Endothelial cell of umbilical vein (primary cell): ENCODE measurements at places on chromosomes 5 and 9. TPM values are rescaled to one million over a fixed set of nuclear protein-coding genes. Genes with fewer than 3 reads are reported as not detected.
A peak's percentile ranks its signal among the peaks of the same experiment; 100 is the strongest.

GRCh38 chr5:140106101-140106500 lies 7.8 kb upstream of the PURA start:
- peaks cover 67% of the 10 kb centered on the region for H3K27me3 ChIP-seq
- no peaks in the 10 kb centered on the region for H3K36me3 ChIP-seq
- DNase-seq = no peak
- no peak overlapping the region for H3K27ac ChIP-seq
- no peak overlapping the region for H3K4me3 ChIP-seq

GRCh38 chr5:16726538-16726946 lies 109.7 kb upstream of the RETREG1 start:
- H3K27ac ChIP-seq = peak overlapping the region; percentile 64
- H3K36me3 ChIP-seq = peaks cover 5% of the 10 kb centered on the region
- H3K4me1 ChIP-seq = peaks cover 37% of the 10 kb centered on the region
- peak overlapping the region; percentile 6 for H3K4me3 ChIP-seq
- DNase-seq = peak; percentile 93

DNA sequence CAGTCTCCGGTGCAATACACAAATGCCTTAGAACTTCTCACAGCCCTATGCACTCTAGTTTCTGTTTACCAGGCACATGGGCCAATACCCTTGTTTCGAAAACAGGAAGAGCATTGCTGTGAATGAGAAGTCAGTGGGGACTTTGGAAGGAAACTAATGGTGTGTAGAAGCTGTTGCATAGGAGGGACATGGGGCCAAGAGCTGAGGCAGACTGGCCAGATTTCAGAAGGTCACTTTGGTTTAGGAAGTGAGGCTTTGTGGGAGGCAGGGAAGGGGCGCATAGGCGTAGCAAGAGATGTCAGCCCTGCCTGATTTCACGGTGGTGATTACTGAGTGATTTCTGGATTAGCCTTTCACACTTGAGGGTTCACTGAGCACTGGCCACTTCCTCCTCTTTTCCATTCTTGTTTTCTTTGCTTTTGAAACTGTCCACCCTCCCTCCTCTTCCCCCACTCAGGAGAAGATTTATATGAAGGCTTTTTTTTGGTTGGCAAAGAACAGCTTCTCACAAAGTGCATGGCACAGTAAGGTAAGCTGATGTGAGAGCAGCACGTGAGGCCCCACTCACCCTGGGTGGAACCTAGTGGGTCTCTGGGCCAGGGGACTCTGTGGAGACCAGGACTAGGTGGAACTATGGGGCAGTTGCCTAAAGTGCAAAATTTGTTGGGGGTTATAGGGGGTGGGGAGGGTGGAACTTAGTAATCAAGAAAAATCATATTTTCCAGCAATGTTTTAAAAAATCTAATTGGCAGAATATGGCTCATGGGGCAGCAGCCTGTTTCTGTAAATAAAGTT lies 6.1 kb upstream of the TMEM252 start:
- H3K4me3 ChIP-seq = no peak overlapping the region
- no peak overlapping the region for H3K27ac ChIP-seq
- no peaks in the 10 kb centered on the region for H3K36me3 ChIP-seq
- no peak for DNase-seq

DNA sequence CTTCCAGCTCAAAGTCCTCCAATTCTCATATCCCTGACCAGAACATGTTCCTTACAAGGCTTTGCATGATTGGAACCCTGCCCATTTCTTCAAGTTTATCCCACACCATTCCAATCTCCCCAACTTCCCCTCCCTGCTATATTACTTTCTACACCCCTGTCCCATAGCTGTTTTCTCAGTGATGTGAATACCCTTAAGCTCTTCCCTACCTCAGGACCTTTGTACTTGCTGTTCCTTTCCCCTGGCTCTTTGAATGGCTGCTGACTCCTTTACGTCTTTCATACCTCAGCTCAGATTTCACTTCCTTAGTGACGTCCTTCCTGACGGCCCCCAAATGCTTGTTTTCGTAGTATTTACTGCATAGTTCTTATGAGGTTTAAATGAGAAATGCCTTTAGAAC lies 166.2 kb upstream of the ZNF462 start:
- no peak overlapping the region for H3K4me3 ChIP-seq
- H3K27me3 ChIP-seq = no peaks in the 10 kb centered on the region
- H3K4me1 ChIP-seq = no peaks in the 10 kb centered on the region
- H3K36me3 ChIP-seq = no peaks in the 10 kb centered on the region
- DNase-seq = no peak
- H3K27ac ChIP-seq = no peak overlapping the region

DNA sequence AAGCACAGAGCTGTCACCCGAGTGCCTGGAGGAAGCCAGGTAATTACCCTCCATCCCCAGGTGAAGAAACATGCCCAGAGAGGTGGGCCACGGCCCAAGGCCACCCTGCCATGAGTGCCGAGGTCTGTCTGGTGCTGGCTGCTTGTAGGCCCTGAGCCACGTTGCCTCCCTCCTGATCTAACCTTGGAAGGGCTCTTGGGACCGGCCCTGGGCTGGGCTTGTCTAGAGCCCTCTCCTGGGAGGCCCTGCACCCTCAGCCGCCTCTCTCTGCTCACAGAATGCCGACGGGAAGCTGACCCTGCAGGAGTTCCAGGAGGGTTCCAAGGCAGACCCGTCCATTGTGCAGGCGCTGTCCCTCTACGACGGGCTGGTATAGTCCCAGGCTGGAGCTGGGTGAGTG lies 39.4 kb upstream of the HMCN2 start:
- no peak overlapping the region for H3K27ac ChIP-seq
- no peak for DNase-seq
- H3K27me3 ChIP-seq = no peaks in the 10 kb centered on the region
- H3K36me3 ChIP-seq = peaks cover 8% of the 10 kb centered on the region
- no peaks in the 10 kb centered on the region for H3K4me1 ChIP-seq
- H3K4me3 ChIP-seq = no peak overlapping the region

DNA sequence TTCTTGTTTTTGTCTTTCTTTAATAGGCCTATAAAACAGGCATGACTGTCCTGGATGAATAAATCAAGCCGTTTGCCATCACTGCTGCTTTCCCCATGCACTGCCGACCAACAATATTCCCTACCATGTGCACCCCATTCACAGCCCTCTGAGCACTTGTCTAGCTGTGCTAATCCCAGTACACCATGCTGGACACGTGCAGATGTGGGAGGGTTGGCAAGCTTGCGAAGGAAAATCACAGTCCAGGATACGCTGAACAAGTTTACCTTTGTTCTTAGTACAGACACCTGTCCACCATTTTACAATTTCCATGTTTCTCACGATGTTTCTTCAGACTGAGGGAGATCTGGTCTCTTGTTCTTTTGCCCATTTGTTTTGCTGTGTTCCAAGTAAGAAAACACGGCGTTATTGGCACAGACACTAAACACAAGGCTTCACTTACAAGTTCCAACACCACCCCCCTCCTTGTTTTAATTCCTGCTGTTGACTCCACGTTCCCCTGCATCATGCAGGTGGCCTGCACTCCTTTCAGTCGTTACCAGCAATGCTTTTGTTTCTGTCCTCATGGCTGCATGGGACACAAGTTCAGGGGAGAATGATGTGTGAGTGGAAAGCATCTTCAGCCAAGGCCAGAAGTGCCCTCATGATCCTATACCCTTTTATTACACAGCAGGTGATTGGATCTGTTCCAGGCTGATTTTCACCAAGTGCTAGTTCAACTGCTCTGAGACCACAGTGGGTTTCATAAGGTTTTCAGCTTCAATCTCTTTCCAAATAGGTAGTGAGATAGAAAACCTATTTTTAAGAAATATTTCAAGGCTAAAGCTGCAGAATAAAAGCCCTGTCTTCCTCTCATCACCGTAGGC lies 608.9 kb downstream of the IRX1 start:
- no peaks in the 10 kb centered on the region for H3K36me3 ChIP-seq
- no peaks in the 10 kb centered on the region for H3K27me3 ChIP-seq
- H3K4me1 ChIP-seq = no peaks in the 10 kb centered on the region
- DNase-seq = no peak

- no peak overlapping the region for H3K27ac ChIP-seq
- H3K4me3 ChIP-seq = no peak overlapping the region
- DNase-seq = no peak
- no peaks in the 10 kb centered on the region for H3K4me1 ChIP-seq
- H3K36me3 ChIP-seq = no peaks in the 10 kb centered on the region
These were observed 25.7 kb downstream of the CETN3 start for GRCh38 chr5:90383903-90384302.

DNA sequence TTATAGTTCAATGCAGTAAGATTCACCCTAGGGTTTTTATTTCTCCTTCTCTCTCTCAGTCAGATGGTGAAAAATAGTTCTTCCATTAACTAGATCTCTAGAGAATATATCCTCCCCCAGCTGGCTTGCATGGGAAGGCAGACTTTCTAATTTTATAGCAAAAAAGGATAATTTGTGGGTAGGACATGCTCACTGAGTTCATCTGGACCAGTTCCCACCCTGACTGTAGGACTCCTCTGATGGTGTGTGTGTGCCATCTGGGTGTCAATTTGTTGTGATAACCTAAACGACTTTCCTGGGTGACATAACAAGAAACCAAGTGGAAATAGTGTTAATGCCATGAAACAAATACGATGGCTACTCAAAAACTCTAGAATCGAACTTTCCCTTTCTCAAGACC lies 44.9 kb downstream of the APBA1 start:
- no peaks in the 10 kb centered on the region for H3K4me1 ChIP-seq
- H3K4me3 ChIP-seq = no peak overlapping the region
- no peak overlapping the region for H3K27ac ChIP-seq
- H3K36me3 ChIP-seq = no peaks in the 10 kb centered on the region
- H3K27me3 ChIP-seq = no peaks in the 10 kb centered on the region

DNA sequence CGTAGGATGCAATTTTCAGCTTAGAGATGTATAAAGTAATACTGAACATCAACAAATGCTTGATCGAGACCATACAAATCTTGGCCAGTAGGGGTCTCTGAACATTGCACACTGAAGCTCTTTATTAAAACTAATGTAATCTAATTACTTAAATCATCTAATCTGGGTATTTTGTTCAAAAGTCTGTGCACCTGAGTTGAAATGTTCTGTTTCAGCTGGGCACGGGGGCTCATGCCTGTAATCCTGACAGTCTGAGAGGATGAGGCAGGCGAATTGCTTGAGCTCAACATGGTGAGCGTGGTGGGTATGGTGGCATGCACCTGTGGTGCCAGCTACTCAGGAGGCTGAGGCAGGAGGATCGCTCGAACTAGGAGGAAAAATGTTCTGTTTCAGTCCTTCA lies 41.0 kb downstream of the ESM1 start:
- H3K27me3 ChIP-seq = no peaks in the 10 kb centered on the region
- no peak overlapping the region for H3K4me3 ChIP-seq
- H3K4me1 ChIP-seq = peaks cover 10% of the 10 kb centered on the region
- H3K27ac ChIP-seq = no peak overlapping the region
- no peaks in the 10 kb centered on the region for H3K36me3 ChIP-seq

- peaks cover 21% of the 10 kb centered on the region for H3K4me1 ChIP-seq
- H3K4me3 ChIP-seq = no peak overlapping the region
- H3K27me3 ChIP-seq = no peaks in the 10 kb centered on the region
These were observed 6.1 kb downstream of the ST6GALNAC4 start for GRCh38 chr9:127910613-127911205.

- no peaks in the 10 kb centered on the region for H3K36me3 ChIP-seq
- no peak for DNase-seq
These were observed 960 bp downstream of the PCDHGC5 start for GRCh38 chr5:141489841-141490240.

- no peak overlapping the region for H3K27ac ChIP-seq
- H3K27me3 ChIP-seq = no peaks in the 10 kb centered on the region
- peak; percentile 26 for DNase-seq
- peaks cover 13% of the 10 kb centered on the region for H3K4me1 ChIP-seq
- no peak overlapping the region for H3K4me3 ChIP-seq
These were observed 142.8 kb downstream of the ENC1 start for GRCh38 chr5:74497706-74498105.

DNA sequence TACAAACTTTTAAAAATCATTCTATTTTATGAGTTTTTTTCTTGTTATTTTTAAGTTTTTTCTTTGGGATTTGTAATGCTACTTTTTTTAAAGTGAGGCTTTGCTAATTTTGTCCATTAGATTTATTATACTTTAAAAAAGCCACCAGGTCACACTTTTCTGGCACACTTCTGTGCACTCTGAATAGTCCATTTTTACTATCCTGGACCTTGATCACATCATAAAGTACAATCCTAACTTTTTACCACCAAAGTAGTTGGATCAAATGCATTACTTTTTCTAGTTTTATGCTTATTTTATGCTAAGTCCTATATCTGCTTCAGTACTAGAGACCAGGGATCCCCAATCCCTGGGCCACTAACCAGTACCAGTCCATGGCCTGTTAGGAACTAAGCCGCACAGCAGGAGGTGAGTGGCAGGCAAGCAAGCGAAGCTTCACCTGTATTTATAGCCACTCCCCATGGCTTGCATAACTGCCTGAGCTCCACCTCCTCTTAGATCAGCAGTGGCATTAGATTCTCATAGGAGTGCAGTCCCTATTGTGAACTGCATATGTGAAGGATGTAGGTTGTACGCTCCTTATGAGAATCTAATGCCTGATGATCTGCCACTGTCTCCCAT lies 16.0 kb downstream of the FRRS1L start:
- DNase-seq = no peak
- no peaks in the 10 kb centered on the region for H3K36me3 ChIP-seq
- peaks cover 6% of the 10 kb centered on the region for H3K27me3 ChIP-seq
- no peak overlapping the region for H3K4me3 ChIP-seq
- H3K4me1 ChIP-seq = no peaks in the 10 kb centered on the region

DNA sequence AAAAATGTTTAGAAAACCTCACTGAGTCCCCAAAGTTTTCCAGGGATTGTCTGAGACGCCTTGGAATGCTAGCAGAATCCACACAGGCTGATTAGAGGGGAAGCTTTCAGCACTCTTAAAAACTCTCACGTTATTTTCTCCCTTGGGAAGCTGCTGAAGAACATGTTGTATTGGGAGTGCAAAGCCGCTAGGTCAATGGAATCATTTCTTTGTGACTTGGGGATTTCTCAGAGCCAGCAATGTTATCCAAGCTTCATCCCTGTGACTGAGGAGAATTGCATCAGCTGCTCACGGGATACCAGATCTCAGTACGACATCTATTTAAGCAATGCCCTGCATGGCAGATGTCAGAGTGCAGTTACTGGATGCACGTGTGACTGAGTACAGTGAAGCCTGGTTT lies 426.4 kb upstream of the MPDZ start:
- H3K36me3 ChIP-seq = no peaks in the 10 kb centered on the region
- no peak overlapping the region for H3K4me3 ChIP-seq
- H3K27me3 ChIP-seq = no peaks in the 10 kb centered on the region
- H3K4me1 ChIP-seq = peaks cover 39% of the 10 kb centered on the region
- DNase-seq = peak; percentile 81

SLC46A2 gene
- total RNA-seq = not detected in 2 replicates

SOHLH1 gene
- total RNA-seq = not detected in 2 replicates
